ENCODE measurements at places on chromosomes 13 and 19. TPM values are rescaled to one million over a fixed set of nuclear protein-coding genes. Genes with fewer than 3 reads are reported as not detected.

Gene ZNF91
- total RNA-seq: 56.4 TPM

Gene SRRM5
- 0.29 TPM for total RNA-seq

Gene JSRP1
- 0.54 TPM for total RNA-seq

Gene ACP7
- not detected for total RNA-seq

Gene PCDH20
- not detected for total RNA-seq

Gene ZNF285
- total RNA-seq: 4.5 TPM

Gene MBD3L3
- not detected for total RNA-seq

Gene CYP2A7
- not detected for total RNA-seq

Gene TINCR
- total RNA-seq: 1.00 TPM

Gene VMAC
- 13.3 TPM for total RNA-seq

Gene CDK8
- total RNA-seq: 12.8 TPM

Gene RXFP2
- total RNA-seq: not detected

Gene KIR3DL2
- total RNA-seq: not detected

Gene NCAN
- not detected for total RNA-seq

Gene SYCN
- not detected for total RNA-seq

Gene CACNG8
- total RNA-seq: not detected

Gene FARP1
- 0.95 TPM for total RNA-seq

Gene PBX4
- 19.4 TPM for total RNA-seq

Gene ZNF471
- total RNA-seq: 1.8 TPM

Gene TMEM238
- total RNA-seq: 3.8 TPM

Gene RUBCNL
- 133 TPM for total RNA-seq

Gene ZNF506
- total RNA-seq: 78.6 TPM

Gene IQCN
- total RNA-seq: 15.6 TPM

Gene LRRC4B
- total RNA-seq: not detected

Gene SMIM24
- total RNA-seq: not detected
